ENCODE measurements at places on chromosomes 7 and 10.

DNA sequence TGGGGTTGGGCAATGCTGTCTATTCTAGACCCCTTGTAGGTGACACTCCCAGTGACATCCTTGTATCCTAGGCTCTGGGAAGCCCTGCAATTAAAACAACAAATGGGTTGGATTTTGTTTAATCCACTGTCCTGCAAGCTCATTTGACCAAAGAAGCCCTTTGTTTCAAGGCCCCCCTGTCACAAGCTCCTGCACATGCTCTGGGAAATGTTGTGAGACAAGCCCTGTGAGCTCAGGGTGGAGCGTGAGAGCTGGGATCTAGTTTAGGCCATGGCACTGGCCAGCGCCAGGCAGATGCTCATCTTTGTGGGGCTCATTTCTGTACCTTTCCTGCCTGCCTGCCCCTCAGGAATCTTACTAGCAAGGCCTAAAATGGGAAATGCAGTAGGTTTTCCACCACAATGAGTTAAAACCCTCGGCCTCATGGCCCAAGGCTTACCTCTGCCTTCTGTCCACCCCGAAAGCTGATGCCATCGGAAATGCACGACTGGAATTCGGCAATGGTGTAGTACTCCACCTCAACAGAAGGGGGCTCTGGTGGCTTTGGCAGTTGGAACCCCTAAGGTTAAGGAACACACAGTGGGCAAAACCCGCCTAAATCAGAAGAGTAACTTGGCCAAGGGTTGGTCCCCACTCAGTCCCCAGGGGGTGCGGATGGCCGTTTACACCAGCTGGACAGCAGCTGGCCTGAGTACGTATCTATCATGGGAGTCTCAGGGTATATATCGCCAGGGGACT is 112.0 kb downstream of the NEURL1 start:
- DNase-seq = no peak

DNA sequence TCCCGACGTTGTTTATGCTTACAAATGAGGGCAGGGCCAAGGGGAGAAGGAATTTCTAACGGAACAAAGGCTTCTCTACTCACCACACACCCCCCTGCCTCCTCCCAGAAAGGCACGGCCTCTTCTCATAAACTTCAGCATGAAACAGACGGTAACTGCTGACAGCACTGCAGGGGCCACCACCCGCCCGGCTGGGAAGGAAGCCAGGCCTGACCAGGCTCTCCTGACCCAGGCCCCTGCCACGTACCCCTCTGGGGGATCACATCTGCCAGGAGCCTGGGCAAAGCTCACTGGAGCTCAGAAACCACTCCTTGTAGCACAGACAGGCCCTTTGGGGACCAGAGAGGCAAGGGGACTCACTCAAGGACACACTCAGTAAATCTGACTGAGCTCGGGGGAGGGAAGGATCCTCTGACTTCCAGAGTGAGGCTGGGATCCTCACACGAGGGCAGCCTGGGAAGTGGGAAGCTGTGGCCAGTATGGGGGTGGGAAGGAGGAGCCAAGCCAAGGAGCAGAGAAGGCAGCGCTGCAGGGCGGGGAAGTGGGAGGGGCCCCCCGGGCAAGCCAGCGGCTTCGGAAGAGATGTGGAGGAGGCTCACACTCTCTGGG is 46.1 kb downstream of the ZCCHC24 start:
- DNase-seq = no peak

- DNase-seq = no peak
Measured at GRCh38 chr7:74480861-74481417, 27.2 kb downstream of the GTF2IRD1 start.

GRCh38 chr7:114944745-114945625 is 23.1 kb downstream of the MDFIC start:
- DNase-seq = no peak

- DNase-seq = no peak
Measured at GRCh38 chr7:77933394-77933793, 134.8 kb downstream of the PHTF2 start.

DNA sequence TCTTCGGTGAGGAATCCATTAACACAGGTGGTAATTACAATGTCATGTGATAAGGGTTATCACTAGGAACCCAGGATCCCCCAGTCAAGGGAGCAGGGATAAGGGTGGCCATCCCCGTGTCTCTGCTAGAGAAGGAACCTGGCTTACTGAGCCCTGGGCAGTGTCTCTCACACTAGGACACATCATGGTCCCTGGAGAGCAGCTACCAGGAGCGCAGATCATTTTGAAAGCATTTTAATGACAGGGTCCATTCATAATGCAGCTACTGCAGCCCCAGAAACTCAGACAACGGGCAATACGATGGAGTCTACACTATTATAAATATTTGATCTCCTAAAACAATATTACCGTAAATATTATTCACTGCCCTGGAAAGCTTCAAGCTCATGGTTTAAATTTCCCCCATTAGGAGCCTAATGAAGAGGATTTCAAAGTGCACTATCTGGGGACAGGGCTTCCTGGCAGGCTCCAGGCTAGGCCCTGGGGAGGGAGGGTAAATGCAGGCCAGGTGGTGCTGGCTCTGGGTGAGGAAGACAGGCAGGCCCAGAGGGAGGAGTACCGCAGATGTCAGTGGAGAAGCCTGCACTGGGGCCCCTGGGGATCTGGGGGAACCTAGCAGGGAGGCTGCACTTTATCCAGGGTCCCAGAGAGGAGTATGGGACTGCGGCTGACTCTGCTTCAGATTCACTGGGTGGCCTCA is 52.6 kb upstream of the LOXL4 start:
- no peak for DNase-seq

DNA sequence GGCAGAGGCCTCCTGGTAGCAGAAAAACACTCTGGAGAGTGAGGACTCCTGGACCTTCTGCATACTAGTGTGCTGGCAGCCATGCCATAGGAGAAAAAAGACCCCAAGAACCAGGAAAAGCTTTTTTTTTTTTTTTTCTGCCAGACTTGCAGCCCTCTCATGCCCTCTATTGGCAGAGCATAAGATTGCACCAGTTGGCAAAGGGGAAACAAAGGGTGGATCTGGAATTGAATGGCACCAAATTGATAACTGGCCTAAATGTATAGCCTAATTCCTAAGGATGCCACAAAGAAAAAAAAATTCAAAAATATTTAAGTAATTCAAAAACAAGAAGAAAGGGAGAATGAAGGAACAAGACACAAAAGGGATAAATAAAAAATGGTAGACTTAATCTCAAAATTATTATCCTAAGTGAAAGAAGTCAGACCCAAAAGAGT is 112.5 kb upstream of the GHITM start:
- DNase-seq = no peak
